ENCODE measurements at places on chromosomes 2 and 18. TPM values are rescaled to one million over a fixed set of nuclear protein-coding genes. Genes with fewer than 3 reads are reported as not detected.
A peak's percentile ranks its signal among the peaks of the same experiment; 100 is the strongest.

Gene ATP8B1
- total RNA-seq, result not detected

- no peak for DNase-seq
- no peak overlapping the region for H3K4me3 ChIP-seq
- peaks cover 6% of the 10 kb centered on the region for H3K4me1 ChIP-seq
- no peaks in the 10 kb centered on the region for H3K36me3 ChIP-seq
- H3K27me3 ChIP-seq, result no peaks in the 10 kb centered on the region
Measured at GRCh38 chr2:111632661-111633060, 251.3 kb downstream of the ANAPC1 start.

DNA sequence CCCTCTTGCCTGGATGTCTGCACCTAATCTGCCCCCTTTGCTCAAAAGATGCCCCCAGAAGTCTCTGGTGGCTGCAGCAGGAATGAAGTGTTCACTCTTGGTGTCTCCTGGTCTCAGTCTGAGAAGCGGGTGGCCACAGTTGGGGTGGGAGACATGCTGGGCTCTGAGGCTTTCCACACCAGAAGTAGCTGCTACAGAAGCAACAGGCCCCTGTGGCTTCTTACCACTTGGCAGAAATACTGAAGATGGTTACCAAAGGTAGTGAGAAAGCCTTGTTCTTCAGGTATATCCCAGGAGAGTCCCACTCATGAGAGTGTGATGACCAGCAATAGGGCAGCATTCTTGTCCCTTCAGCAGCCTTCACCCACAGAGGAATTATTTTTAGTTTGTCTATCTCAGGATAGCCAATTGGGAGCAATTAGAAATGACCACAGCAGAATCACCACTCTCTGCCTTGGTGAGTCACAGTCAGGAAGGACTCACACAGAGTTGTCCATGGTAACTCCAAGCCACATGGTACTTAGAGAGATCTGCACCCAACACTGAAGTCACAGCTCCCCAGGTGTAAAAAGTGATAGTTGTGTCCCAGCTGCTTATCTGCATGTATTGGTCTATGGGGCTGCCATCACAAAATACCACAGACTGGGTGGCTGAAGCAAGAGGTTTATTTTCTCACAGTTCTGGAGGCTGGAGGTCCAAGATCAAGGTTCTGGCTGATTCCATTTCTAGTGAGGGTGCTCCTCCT lies 169.8 kb upstream of the ID2 start:
- DNase-seq, result no peak
- no peaks in the 10 kb centered on the region for H3K27me3 ChIP-seq
- H3K27ac ChIP-seq, result peak overlapping the region; percentile 92
- no peaks in the 10 kb centered on the region for H3K36me3 ChIP-seq
- no peak overlapping the region for H3K4me3 ChIP-seq

DNA sequence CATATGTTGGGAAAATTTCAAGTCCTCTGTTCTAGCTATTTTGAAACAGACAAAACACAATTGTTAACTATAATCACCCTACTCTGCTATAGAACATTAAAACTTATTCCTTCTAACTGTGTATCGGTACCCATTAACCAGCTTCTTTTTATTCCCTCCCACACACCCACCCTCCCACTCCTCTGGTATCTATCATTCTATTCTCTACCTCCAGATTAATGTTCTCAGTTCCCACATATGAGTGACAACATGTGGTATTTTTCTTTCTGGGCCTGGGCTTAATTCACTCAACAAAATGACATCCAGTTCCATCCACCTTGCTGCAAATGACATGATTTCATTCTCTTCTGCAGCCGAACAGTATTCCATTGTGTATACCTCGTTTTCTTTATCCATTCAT lies 43.3 kb downstream of the EXOC6B start:
- H3K36me3 ChIP-seq, result no peaks in the 10 kb centered on the region
- no peak for DNase-seq
- no peak overlapping the region for H3K4me3 ChIP-seq
- H3K27ac ChIP-seq, result no peak overlapping the region
- no peaks in the 10 kb centered on the region for H3K4me1 ChIP-seq

GRCh38 chr2:20352581-20353216 lies 2.1 kb upstream of the PUM2 start:
- DNase-seq, result no peak
- H3K4me1 ChIP-seq, result peaks cover 26% of the 10 kb centered on the region
- H3K27me3 ChIP-seq, result no peaks in the 10 kb centered on the region
- no peak overlapping the region for H3K4me3 ChIP-seq
- peak overlapping the region; percentile 95 for H3K27ac ChIP-seq

Measured in natural killer cell (primary cell).